Globus pallidus (tissue), 1 donor: ENCODE measurements at places on chromosomes 2 and 18.

GRCh38 chr2:82796132-82796531 lies 1662.9 kb downstream of the SUCLG1 start:
- no peak for DNase-seq

DNA sequence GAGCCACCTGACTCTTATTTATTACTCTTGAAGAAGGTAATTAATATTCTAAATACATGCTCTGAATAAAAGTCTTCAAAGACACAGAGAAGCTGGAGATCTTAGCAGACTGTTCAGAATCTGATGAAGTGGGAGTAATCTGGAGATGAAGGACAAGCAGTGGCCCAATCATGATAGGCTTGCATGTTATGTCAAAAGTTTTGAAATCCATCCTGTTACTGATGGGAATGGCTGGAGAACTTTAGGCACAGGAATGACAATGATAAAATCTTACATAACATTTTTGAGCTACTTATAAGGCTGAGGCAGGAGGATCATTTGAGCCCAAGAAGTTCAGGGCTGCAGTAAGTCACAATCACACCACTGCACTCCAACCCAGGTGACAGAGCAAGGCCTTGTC lies 2.4 kb upstream of the RIF1 start:
- no peak for DNase-seq

- DNase-seq: no peak
Observed at GRCh38 chr2:71688530-71688929, 235.2 kb downstream of the DYSF start.

DNA sequence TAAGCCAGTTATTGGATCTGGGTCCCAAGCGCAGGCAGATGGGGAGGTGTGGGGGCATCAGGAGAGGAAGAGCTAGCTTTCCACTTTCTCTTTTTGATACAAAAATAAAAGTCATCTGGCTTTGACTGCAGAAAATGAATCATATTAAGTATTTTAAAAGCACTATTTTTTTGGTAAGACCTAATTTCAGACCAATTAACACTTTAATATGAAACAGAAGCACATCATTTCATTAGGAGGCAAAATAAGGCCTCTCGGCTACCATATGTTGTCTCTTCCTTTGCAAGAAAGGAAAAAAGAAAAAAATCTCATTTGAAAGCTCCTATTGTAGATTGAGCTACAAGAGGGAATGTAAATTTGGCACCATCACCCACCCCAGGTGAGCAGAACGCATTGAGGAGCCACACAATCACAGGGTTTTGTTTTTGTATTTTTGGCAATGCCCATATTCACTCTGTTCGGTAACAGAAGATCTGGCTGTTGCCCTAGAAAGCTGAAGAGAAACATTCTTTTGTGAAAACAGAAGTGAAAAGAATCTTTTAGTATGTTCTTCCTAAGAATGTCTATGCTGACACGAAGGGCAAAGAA lies 390.7 kb upstream of the ETAA1 start:
- DNase-seq: no peak

- DNase-seq: no peak
Observed at GRCh38 chr2:199979398-199979797, 24.0 kb downstream of the MAIP1 start.

GRCh38 chr18:59696311-59697235 lies 650 bp downstream of the CCBE1 start:
- DNase-seq: no peak

DNA sequence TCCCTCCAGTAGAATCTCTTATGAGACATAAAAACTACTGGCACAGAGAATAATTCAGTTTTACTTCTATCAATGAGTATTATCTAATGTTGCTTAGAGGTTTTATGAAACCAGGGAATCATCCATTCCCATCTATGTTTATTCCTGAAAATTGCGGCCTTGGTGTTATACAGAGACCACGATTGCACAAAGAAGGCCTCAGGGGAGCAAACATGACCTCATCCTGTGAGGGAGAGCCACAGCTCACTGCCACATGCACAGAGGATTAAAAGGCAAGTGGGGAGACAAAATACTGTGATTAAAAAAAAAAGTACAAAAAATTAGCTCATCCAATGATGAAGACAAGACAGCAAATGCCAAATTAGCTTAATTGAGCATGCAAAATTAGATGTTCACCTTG lies 111.8 kb upstream of the SLC35G4 start:
- no peak for DNase-seq
